Skin of body (tissue), 3 donors: ENCODE measurements at places on chromosomes 1 and 21.

- DNase-seq = no peak
These were observed 146.8 kb downstream of the ZBTB18 start for GRCh38 chr1:244197851-244198375.

GRCh38 chr21:33428669-33429068, 25.5 kb downstream of the IFNGR2 start:
- no peak for DNase-seq

- no peak for DNase-seq
These were observed 1.8 kb downstream of the SFT2D2 start for GRCh38 chr1:168227620-168228019.

GRCh38 chr1:70355920-70356319, 1.4 kb upstream of the ANKRD13C start:
- DNase-seq = no peak

- DNase-seq = no peak
These were observed 26.0 kb downstream of the RALGPS2 start for GRCh38 chr1:178751046-178751445.

GRCh38 chr1:6392809-6393399, 663 bp downstream of the ACOT7 start:
- DNase-seq = no peak

DNA sequence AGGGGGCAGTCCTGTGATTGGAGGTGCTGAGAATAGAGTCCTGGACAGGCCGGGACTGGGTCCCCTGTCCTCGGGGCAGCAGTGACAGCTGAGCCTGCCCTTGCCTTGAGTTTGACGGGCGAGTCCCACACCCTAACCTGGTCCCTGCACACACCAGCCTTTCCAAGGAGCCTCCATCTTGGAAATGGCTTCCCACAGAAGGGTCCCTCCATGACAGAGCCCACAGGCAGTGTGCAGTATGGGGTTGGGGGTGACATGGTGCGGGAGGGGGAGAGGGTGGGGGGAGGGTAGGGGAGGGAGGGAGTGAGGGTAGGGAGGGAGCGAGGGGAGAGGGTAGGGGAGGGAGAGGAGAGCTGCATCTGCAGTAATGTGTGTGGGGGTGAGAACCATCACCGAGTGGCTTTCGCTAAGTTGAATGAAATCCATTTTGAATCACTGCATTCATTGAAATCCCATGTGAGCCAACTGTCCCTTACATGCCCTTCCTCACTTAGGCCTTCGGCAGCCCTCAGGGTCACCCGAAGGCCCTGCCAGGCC, 10.1 kb upstream of the TMEM52 start:
- DNase-seq = no peak
